ENCODE measurements at places on chromosomes 12 and 14.

GRCh38 chr14:91402771-91403600 is 14.6 kb downstream of the CCDC88C start:
- no peak for DNase-seq

DNA sequence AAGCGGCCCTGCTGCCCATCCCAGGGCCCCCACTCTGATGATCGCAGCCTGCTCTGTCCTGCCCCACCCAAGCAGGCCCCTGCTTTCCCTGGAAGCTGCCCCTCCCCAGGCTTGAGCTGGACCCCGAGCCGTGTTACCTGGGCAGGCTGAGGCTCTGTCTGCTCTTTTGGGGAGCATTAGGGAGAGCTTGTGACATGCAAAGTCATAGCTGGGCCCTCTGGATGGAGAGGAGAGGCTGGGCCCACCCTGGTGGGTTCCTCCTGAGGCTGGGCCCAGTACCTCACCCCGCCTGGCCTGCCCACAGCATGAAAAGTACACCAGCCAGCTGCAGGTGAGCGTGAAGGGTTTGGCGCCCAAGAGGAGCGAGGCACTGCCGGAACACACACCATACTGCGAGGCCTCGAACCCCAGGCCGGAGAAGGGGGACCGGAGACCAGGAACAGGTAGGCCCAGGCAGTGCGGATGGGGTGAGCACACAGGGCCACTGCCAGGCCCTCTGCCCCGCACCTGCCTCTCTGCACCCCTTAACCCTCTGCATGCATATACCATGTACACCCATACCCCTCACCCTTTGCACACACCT is 15.0 kb downstream of the CEP170B start:
- no peak for DNase-seq

- DNase-seq = no peak
Observed at GRCh38 chr12:1768615-1769014, 51.8 kb upstream of the LRTM2 start.

- DNase-seq = no peak
Observed at GRCh38 chr14:61417883-61418455, 96.6 kb downstream of the PRKCH start.

GRCh38 chr12:2265461-2266167 is 212.8 kb downstream of the CACNA1C start:
- DNase-seq = no peak

GRCh38 chr14:69458350-69458749 is 26.2 kb upstream of the PLEKHD1 start:
- no peak for DNase-seq

DNA sequence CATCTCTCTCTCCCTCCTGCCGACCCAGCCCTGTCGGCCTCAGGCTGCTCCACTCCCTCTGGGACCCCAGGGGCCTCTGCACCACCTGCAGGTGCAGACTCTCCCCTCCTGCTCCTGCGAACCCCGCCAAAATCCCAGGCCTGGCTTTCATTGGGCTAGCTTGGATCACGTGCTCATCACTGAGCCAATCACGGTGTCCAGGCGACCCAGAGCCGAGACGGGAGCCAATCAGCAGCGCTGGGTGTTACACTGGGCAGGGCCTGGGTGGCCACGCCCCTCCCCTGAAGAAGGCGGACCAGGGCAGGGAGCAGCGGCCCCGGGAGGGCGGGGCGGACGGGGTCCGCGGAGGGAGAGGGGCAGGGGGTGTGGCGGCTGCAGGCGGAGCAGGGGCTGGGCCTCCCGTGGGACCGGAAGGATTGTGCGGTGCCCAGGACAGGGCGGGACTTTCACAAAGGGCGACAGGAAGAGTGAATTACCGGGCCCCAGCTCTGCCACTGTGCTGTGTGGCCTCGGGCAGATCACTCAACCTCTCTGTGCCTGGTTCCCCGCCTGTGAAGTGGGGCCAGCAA is 66.6 kb upstream of the FBRSL1 start:
- DNase-seq = peak; percentile 46
